ENCODE measurements at places on chromosomes 4 and X.

DNA sequence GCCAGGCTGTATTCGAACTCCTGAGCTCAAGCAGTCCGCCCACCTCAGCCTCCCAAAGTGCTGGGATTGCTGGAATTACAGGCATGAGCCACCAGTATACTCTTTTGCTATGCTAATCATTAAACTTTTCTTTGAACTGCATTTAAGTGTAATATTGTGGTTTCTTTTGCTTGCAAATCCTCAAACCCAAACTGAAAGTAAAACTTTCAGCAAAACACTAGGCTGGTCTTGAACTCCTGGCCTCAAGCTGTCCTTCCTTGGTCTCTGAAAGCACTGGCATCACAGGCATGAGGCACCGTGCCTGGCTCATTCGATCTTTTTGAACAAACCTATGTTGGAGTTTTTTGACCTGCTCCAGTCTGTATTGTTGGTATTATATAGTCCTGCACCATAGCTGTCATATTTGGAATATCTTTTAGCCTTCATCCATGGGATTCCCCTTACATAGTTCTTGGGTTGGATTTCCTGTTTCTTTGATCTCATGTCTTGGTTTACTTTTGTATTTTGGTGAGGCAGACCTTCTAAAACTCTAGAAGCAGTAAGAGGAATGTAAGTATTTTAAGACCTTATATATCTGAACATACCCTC is 34.1 kb downstream of the MOB1B start:
- DNase-seq: no peak

DNA sequence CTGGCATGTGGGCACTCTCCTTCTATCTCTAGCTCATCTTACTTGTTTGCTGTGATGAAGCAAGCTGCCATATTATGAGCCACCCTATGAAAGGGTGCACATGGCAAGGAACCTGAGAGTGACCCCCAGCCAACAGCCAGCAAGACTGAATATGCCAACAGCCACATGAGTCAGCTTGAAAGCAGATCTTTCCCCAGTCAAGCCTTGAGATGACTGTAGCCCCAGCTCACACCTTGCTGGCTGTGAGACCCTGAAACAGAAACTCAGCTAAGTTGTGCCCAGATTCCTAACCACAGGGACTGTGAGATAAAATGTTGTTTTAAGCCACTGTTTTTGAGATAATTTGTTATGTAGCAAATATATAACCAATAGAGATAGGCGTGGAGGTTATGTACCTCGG is 36.2 kb downstream of the KDM5C start:
- DNase-seq: no peak

DNA sequence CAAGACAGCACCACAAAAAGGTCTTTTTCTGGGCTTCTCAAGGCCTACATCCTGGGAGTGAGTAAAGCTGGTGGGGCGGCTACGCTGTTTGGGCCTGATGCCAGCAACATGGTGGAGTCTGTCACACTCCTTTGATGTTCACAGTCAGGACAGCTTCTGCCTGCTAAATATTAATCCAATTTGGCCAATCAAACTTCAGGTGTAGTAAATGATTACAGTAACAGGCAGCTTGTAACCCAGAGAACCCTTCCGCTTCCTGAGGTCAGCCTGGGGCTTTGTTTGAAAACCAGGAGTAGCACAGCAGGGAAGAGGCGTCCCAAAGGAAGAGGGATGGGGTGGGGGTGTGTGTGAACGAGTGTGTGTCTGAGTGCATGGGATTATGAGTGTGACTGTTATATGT is 220.4 kb downstream of the MAML3 start:
- DNase-seq: no peak

DNA sequence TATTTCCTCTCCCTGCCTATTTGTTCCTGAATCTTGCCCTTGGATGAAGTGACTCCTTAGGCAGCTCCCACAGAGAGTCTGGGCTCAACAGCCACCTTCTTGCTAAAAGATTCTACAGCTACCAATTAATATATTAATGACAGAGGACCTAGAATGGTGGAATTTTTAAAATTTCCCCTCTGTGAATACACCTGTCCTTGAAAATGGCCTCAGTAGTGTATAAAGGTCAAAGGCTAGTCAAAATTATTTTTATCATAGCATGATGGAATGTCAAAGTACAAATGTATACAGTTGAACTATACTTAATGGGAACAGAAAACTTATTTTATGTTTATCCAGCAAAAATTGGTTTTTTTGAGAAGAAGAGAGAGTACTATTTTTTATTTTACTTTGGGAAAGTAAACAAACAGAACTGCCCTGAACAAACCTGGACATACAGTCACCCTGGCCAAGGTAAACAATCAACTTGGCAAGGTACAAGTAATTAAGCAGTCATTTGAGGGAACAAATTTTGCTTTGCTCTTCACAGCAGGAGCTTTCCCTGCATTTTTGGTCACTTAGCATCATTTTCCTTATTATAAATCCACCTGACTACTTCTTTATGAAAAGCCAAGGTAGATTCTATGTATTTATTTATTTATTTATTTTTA is 250.8 kb downstream of the INPP4B start:
- no peak for DNase-seq

DNA sequence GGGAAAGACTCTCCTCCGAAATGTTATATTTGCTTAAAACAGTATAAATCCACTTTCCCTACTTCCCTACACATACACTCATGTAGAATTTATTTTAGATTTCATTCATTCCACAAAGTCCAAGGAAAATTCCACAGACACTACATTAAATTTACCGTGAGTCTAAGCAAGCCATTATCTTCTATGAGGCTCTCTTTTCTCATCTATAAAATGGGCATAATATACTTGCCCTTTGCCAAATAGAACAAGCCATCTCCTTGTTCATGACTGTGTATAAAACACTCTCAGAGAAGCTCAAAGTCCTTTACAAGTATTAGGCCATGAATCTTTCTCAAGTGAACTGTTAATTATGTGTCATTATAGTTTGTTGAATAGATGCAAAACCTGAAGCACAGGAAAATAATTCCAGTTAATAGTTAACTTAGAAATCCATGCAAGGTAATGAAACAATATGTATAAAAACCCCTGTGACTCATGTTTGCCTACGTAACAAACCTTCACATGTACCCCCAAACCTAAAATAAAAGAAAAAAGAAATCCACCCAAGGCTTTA is 10.7 kb downstream of the TEC start:
- no peak for DNase-seq

DNA sequence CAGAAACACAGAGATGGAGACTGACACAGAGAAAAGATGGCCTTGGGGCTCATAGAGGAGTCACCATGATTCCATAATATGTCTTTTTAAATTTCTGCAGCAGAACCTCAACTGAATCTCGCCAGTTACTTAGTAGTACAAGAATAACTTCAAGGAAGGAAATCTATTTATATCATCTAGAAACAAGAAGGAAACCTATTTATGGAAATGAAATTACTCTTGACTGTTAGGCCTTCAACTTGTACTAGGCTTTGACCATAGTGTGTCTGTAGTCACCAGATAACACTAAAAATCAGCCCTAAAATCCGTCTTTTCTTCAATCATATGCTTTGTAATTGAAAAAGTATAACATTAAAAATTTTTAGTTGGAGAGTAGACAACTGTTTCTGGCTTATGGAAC is 740.4 kb downstream of the TRIML1 start:
- no peak for DNase-seq

DNA sequence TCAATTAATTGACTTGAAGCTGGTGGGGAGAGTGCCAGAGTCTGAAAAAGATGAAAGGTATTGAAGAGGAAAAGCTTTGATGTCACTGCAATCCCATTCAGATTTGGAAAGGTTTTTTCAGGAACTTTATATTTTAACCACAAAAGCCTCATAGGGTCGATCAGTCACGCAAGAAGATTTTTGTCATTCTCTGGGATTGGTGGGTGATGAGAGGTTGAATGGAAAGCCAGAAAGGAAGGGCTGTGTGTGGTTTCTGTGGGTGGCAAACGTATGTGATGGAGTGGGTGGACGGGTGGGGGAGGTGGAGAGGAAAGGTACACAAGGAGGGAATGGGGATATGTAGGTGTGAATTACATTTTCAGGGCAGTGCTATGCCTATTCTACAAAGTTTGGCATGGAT is 173.8 kb upstream of the SCML1 start:
- no peak for DNase-seq

DNA sequence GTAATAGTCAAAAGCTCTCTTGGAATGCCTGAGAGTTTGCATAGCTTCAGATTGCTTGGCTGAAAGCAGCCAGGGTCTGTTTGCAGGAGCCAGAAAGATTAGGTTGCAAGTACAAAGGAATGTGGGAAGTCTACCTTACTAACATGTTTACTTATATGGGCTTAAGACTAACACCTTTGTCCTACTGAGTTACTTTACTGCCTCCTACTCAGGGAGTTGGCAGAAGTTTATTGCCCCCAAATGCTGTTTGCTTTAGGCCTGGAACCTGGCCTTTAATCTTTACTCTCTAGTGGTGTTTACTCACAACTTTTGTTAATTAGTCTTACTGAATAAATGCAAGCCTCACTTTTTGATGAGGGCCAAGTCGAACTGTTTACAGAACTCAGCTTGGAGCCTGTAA is 219.4 kb upstream of the ZC4H2 start:
- no peak for DNase-seq

GRCh38 chrX:41602816-41603345 is 85.9 kb upstream of the GPR34 start:
- no peak for DNase-seq

- no peak for DNase-seq
Measured at GRCh38 chr4:140154572-140154891, 548 bp upstream of the MAML3 start.

GRCh38 chrX:130631011-130631410 is 229.2 kb downstream of the RBMX2 start:
- no peak for DNase-seq

DNA sequence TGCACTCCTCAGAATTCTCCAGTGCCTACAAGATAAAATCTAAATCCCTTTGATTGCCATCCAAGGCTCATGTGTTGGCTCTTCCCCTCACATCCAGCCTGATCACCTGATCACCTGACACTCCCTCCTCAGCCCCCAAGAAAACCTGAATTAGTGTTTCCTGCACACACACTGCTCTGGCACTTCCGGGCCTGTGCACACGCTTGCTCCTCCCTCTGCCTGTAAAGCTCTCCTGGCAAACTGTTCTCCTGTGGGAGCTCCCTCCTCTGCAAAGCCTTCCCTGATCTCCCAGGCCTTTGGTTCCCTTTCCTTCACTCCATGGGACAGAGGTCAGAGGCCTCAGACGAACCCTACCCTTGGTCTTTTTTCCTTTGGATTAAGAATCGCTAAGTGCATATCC is 19.9 kb downstream of the PHKA2 start:
- DNase-seq: no peak

DNA sequence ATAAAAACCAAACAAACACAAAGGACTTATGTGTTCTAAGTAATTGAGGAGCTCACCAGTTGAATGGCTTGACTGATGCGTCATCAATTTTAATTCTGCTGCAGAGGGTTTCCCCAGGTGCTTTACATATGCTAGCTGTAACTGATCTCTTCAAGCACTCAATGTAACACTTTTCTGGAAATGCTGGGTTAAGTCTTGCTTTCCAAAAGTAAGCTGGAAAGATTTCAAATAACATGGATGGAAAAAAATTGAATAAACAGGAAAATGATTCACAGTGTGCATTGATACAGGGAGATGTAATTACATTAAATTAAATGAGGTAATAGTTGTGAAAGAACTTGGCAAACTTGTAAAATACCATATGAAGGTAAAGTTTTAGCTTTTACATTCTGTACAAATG is 186.7 kb upstream of the WDFY3 start:
- no peak for DNase-seq

DNA sequence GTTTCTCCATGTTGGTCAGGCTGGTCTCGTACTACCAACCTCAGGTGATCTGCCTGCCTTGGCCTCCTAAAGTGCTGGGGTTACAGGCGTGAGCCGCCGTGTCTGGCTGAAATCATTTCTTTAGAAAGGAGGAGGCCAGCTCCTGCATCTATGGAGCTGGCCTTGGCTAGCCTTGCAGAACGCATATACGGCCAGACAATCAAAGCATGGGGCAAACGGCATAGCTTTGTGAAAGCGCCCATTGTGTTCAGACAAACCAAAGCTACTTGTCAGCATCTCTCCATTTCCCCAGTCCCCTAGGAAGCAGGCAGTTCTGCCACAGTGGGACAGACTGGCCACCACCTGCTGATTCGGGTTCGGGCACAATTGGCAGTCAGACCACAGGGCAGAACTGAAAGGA is 48.9 kb upstream of the IQSEC2 start:
- DNase-seq: no peak

GRCh38 chrX:21305799-21306336 is 68.3 kb upstream of the CNKSR2 start:
- no peak for DNase-seq

DNA sequence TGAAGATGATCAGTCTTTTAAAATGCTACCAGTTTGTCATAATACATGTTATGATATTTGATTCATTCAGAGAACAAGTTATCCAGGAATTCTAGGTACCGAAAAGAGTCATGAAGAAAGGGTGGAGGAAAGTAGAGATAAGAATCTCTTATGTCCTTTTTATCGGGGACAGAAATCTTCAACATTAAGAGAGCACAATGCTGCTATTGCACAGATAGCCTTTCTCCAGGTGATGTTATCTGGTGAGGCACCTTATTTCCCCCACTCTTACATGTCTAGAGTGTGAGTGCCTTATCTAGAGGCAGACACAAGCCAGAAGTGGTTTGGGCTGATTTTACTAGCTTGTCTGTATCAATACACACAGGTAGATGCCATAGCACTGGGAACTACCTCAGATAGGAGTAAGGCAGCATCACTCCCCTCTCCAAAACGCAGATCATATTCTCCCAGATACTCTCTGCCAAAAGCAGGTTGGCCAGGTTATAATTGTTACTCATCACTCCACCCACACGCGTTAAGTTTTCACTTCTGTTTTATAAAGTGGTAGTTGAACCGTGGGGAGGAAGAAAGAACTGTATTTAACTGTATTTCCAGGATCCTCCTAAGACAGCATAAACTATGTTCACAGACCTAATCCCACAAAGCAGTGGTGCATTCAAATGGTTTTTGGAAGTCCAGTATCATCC is 38.4 kb downstream of the AREG start:
- no peak for DNase-seq

DNA sequence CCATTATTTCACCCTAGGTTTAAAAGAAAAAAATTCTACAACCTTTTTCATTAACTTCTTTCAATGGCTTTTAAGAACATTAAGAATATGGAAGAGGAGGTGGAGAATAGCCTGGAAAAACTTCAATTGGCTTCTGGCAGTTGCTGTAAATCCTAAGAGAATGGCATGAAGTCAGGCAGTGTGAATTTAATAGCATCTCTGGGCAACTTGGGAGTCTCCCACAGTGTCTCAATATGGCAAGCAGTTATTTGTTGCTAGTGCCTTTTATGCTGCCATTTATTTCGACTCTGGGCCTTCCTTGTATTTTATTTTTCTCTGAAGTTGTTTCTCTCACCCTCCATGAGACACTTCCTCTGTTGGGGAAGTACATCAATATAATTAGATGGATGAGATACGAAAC is 322.1 kb downstream of the CBLL2 start:
- no peak for DNase-seq

GRCh38 chr4:69467797-69468196 is 27.9 kb downstream of the UGT2B4 start:
- no peak for DNase-seq
